Adrenal gland (tissue), 19 donors: ENCODE measurements at places on chromosomes 16 and 17. TPM values are rescaled to one million over a fixed set of nuclear protein-coding genes. Genes with fewer than 3 reads are reported as not detected.

TBC1D3I gene
- 2.4 TPM for polyA plus RNA-seq

PPP4C gene
- 87.1 TPM for polyA plus RNA-seq

NF1 gene
- polyA plus RNA-seq = 11.5 TPM

CLEC3A gene
- not detected for polyA plus RNA-seq

RHOT2 gene
- polyA plus RNA-seq = 462 TPM

HEATR3 gene
- 5.3 TPM for polyA plus RNA-seq
